CD8-positive, alpha-beta memory T cell (primary cell): ENCODE measurements at places on chromosomes 2 and 18. TPM values are rescaled to one million over a fixed set of nuclear protein-coding genes. Genes with fewer than 3 reads are reported as not detected.

DNA sequence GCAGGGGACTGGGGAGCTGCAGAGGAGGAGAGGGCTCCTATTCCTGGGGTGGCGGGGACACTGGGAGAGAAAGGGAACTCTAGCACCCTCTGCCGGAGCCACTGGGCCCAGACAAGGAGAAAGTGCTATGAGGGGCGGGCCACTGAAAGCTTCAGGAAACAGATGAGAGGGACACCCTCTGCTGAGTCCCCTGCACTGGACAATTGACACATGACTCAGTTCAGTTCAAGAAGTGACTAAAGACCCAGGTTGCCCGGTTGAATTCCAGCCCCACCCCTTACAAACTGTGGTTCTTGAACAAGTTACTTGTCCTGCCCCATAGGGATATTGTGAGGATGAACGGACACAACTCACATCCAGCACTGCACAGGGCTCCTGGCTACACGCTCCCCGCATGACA is 5.0 kb downstream of the RUFY4 start:
- no peaks in the 10 kb centered on the region for H3K27me3 ChIP-seq
- no peaks in the 10 kb centered on the region for H3K4me1 ChIP-seq
- no peak for DNase-seq
- no peak overlapping the region for H3K27ac ChIP-seq

DNA sequence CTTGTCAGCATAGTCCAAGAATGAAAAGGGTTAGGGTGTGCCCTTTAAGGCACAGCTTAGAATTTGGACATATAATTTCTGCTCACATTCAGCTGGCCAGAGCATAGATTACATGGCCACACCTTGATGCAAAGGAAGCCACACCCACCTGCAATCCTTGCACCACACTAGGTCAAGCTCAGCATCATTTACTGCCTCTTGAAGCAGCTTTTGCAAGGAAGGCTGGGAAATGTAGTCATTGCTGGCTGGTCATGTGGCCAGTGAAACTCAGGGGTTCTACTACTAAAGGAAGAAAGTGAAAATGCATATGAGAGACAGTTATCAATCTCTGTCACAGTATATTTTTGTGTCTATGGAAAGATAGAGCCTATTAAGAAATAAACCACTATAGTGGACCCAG is 159.3 kb downstream of the GFPT1 start:
- no peak overlapping the region for H3K27ac ChIP-seq
- no peak for DNase-seq
- H3K4me3 ChIP-seq: no peak overlapping the region
- H3K4me1 ChIP-seq: no peaks in the 10 kb centered on the region

Gene RBKS
- total RNA-seq: 2.9 TPM

- H3K27ac ChIP-seq: no peak overlapping the region
- H3K27me3 ChIP-seq: no peaks in the 10 kb centered on the region
- H3K4me1 ChIP-seq: no peaks in the 10 kb centered on the region
These were observed 179.8 kb downstream of the NEDD4L start for GRCh38 chr18:58223717-58224424.
